Gastrocnemius medialis (tissue), 4 donors: ENCODE measurements at places on chromosomes 2 and 18. TPM values are rescaled to one million over a fixed set of nuclear protein-coding genes. Genes with fewer than 3 reads are reported as not detected.

Gene PROKR1
- not detected for total RNA-seq

Gene FBXO41
- not detected for total RNA-seq

Gene ANKRD62
- total RNA-seq, result not detected

Gene SNED1
- 56.2 TPM for total RNA-seq

DNA sequence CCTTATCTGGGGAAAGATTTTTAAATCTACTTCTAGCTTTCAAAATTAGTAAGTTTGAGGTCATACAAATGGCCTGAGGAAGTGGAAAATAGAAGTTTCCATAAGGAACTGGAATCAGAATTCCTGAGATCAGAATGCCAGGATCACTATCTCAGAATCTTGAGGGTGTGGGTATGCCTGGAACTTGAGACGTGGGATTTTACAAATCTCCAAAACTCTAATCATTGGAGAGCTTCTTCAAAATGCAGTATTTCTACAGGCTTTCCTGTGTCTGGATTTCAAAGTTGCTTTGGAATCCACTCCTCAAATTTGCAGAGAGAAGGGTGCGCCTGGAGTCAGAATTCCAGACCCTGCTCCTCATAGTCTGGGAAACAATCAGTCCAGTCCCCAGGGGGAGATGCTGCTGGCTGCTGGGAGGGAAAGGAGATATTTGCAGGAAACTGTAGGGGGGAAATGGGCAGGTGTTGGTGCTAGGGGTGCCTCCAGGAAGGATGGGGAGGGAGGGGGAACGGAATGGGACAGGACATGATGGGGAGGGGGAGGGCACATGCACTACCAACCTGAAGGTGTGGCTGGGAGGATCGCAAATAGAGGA is 31.0 kb upstream of the CATIP start:
- DNase-seq, result no peak

- DNase-seq, result no peak
These were observed 187.6 kb downstream of the PTPRM start for GRCh38 chr18:7754725-7755181.

DNA sequence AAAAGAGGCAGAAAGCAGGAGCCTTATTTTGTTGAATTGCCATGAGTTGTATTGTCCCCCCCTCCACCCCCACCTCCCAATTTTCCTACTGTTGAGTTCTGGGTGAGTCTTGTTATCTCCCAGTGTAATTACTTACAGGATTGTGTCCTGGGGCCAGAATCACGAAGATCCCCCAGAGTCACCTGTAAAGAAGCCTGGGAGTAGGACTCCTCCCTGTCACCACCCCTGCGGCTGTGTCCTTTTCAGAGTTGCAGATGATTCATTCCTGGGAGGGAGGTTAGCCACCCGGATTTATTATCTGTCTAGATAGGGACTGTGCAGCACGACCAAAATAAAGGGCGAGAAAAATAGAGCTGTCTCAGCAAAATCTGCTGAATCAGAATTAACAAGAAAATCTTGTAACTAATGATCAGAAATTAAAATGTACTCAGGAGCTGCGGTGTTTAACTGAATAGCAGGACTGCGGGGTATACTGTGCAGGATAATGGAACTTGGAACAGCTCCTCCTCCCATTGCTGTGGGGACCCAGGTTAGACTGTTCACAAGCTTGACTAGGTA is 81.7 kb upstream of the CAPN13 start:
- no peak for DNase-seq

GRCh38 chr18:22838639-22839277 is 94.4 kb upstream of the RBBP8 start:
- no peak for DNase-seq

DNA sequence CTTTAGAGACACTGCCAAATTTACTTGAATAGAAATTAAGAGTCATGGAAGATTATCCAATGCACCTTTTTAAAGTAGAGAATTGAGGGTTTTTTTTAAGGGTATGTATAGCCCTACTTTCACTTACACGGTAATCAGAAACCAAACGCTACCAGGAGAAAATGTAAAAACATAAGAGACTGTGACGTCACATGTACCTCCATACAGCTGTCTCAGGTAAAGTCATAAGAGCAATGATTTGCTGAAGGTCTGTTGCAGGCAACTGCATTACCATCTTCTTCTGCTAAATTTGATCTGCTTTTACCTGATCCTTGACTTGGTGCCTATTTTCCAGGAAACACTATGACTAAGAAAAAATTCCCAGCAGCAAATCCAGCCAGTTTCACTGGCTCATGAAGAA is 478.5 kb upstream of the DDX18 start:
- DNase-seq, result no peak

GRCh38 chr2:66903745-66904465 is 469.0 kb downstream of the MEIS1 start:
- no peak for DNase-seq

- no peak for DNase-seq
These were observed 114.6 kb upstream of the KCTD1 start for GRCh38 chr18:26662996-26663395.
